ENCODE measurements at places on chromosomes 5 and 9.
A peak's percentile ranks its signal among the peaks of the same experiment; 100 is the strongest.

GRCh38 chr9:35689542-35690293 is at the start of gene TPM2:
TPM2 (minus strand) TSS chr9:35689925; CDS start chr9:35689817, 108 bp downstream.
- peak; percentile 17 for DNase-seq

GRCh38 chr5:16461026-16461425 is 4.6 kb downstream of the ZNF622 start:
- no peak for DNase-seq

GRCh38 chr9:122116040-122116439 is 22.9 kb upstream of the TTLL11 start:
- no peak for DNase-seq

GRCh38 chr9:130987738-130988399 is 21.1 kb upstream of the LAMC3 start:
- no peak for DNase-seq

DNA sequence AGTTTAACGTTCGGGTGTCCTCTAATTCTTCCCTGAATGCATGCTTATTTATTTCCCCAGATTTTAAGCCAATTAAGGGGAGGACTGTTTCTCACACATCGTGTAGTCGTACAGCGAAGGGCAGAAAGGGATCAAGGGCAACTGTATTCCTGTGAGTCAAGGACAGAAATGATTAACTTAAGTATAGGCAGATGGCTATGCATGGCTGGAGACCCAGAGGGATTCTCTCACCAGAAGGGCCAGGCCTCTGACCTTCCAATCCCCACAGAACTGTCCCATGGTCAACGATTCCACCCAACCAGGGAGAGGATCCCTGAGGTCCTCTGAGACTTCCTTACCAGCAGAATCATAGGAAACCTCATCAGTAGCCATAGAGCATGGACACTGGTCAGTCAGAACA is 161.8 kb upstream of the MAP1B start:
- DNase-seq = no peak

DNA sequence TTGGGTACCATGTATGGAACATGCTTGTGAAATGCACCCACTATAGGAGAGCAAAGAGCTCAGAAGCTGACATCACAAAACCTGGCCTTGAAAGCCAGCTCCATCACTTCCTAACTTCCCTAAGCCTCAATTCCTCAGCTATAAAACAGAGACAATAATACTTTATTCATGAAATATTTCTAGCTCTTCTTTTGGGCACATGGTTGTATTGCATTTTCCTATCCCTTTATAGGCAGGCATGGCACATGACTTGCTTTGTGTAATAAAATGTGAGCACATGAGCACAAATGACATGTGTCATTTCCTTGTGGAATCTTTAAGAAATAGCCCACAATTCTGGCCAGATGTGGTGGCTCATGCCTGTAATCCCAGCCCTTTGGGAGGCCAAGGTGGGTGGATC is 18.5 kb downstream of the ZNF366 start:
- DNase-seq = no peak

GRCh38 chr5:51279983-51280706 is 103.1 kb upstream of the ISL1 start:
- DNase-seq = no peak

Measured in dermis microvascular lymphatic vessel endothelial cell (primary cell).